Stimulated activated CD8-positive, alpha-beta memory T cell treated with anti-CD3 and anti-CD28 coated beads, Interleukin-7, amount 100 ng/mL, for 1 hour (primary cell): ENCODE measurements at places on chromosomes 7 and 10.
A peak's percentile ranks its signal among the peaks of the same experiment; 100 is the strongest.

GRCh38 chr7:113816639-113817038, 102.2 kb downstream of the PPP1R3A start:
- DNase-seq = no peak

DNA sequence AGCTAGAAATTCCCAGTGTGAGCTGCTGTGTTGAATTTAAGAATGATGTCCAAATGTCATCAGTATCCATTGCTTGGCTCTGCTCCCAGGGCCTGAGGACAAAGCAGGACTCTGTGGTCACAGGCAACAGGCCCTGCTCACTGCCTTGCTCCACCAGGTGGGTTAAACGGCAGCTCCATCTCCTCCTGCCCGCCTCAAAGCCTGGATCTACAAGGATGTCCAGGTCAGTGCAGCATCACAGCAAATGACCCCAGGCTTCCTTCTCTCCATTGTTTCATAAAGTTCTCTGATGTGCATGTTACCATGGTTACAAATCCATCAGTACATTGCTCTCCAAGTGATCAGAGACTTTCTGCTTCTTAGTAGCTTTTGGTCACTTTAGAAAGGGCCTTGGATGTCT, 322.0 kb upstream of the ZNF32 start:
- no peak for DNase-seq

DNA sequence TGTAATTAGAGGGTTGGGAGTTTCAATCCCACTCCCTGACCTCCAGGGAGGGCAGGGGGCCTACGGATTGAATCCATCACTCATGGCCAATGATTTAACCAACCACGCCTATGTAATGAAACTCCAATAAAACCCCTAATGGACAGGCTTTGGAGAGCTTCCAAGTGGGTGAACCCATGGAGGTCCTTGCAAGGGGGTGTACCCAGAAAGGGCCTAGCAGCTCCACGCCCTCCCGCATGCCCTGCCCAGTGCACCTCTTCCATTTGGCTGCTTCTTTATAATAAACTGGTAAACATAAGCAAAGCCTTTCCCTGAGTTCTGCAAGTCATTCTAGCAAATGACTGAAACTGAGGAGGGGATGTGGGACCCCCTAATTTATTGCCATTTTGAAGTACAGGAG, 280.1 kb downstream of the FRMD4A start:
- DNase-seq = no peak

DNA sequence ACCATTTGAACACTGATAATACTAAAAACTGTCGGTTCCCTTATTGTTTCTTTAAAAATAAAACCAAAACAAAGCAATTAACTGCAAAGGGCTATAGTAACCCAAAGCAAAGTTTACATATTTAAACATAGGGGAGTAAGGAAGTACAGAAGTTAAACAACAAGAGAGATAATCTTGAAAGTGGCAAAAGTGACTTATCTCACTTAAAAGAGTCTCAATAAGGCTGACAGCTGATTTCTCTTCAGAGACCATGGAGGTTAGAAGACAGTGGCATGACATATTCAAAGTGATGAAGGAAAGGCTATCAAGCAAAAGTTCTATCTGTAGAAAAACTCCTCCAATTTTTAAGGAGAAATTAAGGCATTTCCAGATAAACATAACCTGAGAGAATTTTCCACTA, 233.5 kb upstream of the HDAC9 start:
- no peak for DNase-seq

DNA sequence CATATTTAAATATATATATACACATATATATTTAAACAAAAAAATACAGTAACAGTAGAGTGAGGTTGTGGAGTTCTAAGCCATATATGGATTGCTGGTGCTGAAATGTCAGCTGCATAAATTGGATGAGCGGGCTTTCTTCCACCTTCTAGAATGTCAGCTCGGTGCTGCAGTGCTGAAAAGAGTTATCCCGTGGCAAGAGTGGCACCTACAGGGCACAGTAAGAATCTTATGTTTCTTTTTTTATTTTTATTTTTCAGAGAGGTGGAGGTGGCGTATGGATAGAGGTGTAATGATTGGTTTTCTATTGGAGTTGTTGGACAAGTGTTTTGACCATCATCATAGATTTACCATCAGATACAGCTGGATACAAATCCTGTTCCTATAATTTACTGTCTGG, 86.2 kb upstream of the DYNC1I1 start:
- no peak for DNase-seq

- no peak for DNase-seq
Observed at GRCh38 chr7:140542228-140542603, 62.9 kb upstream of the MKRN1 start.

DNA sequence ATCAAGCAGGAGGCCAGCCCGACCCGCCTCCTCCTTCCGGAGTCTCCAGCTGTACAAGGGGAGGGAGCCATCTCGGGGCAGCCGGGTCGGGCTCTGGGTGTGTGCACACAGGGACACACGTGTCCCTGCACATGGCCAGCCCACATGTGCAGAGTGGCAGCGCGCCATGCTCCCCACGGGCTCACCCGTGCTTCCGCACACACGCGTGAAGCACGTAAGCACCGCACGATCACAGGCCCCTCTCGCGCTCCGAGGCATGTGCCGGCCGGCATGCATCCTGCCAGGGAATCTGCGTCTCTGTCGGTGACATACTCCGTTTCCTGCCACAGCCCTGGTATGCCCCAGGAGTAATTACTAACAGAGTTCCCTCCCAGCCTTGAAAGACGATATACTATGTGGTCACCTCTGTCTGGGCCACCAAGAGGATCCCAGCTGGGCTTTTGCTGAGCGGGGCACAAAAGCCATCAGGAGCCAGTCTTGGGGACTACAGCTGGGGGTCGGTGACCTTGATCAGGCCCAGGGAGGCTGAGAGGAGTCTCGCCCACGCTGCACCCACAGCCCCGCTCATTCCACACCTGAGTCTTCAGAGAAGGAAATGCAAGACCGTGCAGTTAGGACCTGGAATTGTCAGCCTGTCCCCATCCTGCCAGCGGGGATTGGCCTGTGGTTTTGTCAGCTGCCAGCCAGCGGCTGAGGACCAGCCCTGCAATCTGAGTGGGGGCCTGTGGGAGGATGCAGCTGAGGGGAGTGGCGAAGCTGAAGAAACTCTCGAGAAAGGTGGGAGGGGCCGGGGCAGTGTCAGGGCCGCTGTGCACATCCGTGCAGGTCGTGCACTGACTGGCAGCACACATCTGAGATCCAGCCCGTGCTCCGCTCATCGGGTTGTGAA, 11.0 kb upstream of the LFNG start:
- DNase-seq = peak; percentile 37

- DNase-seq = no peak
Observed at GRCh38 chr7:115582956-115583355, 447.6 kb downstream of the TFEC start.

- DNase-seq = no peak
Observed at GRCh38 chr7:39761449-39761848, 138.1 kb downstream of the RALA start.

DNA sequence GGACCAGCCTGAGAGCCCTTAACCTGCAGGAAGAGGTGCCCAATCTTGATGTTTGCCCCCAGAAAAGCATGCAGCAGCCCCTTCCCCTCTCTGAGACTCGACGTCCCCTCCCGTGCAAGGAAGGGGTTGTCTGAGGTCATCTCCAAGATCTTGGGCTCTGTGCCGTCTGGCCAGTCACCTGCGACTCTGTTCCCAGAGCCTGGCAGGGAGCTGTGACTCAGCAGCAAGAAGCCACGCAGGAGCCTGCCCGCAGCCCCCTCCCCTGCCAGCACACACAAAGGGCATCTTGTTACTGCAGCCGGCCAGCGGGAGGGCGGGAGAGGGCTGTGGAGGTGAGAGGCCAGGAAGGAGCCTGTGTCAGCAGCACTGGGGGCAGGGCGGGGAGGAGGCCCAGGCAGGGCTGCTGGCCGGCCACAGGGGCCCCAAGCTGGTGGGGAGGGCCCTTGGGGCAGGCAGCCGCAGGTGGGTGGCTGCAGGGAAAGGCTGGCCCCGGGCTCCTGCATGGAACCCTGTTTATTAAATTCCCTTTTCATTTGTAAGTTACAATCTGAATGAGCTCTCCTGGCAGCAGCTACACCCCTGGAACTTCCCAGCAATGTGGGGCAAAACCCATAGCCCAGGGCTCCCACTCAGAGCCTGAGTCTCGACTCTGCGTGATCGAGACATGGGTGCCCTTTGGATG, 103.7 kb upstream of the ZMIZ1 start:
- no peak for DNase-seq

DNA sequence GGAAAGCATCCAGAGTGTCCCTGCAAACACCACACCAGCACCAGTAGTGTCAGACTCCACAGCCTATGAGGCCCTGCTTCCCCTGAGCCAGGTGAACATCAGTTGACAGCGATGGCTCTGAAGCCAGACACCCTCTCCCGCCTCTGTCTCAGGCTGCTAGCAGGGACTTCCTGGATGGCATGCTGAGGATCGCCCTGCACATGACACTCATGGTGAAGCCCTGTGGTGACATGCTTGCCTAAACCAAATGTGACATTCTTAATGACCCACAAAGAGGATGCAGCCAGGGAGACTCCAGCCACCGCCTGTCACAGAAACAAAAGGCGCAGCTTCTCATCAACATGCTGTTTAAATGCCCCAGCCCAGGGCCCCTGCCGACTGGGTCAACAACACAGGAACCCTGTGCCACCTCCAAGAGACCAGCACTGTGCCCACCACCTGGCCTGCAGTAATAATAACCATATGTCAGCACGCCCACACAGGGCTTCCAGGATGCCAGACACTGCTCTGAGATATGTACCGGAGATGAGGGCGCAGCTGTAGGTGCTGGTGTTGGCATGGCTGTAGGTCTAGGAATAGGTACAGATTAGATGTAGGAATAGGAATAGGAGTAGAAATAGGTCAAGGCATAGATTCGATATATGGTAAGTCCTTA, 81.3 kb downstream of the GRID1 start:
- no peak for DNase-seq

- no peak for DNase-seq
Observed at GRCh38 chr10:52105301-52105700, 208.8 kb upstream of the DKK1 start.

GRCh38 chr7:4727914-4728705, 46.0 kb downstream of the FOXK1 start:
- no peak for DNase-seq

DNA sequence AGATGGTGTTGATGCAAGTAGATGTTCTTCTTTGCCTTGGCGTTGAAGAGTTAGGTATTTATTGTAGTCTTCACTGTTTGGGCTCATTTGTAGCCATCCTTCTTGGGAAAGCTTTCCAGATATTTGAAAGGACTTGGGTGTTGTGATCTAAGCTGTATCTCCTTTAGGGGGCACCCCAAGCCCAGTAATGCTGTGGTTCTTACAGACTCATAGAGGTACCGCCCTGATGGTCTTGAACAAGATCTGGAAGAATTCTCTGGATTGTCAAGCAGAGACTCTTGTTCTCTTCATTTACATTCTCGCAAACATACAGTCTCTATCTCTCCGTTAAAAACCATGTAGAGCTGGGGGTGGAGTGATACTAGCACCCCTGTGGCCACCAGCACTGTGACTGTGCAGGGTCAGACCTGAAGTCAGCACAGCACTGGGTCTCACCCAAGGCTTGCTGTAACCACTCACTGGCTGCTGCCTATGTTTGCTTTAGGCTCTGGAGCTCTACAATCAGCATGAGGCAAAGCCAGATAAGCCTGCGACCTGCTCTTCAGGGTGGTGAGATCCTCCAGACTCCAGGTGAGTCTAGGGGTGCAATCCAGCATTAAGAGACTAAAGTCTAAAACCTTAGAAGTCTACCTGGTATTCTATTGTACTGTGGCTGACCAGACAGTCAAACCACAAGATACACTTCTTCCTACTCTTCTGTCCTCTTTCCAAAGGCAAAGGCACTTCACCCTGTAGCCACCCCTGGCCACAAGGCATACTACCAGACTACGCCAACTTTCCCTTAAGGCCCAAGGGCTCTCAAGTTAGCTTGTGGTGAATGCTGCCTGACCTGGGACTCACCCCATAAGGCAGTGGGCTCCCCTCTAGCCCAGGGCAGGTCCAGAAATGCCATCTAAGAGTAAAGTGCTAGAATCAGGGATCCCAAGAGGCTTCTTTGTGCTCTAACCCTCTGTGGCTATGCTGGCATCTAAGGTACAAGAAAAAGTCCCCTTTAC, 209.7 kb upstream of the TMEM196 start:
- no peak for DNase-seq

GRCh38 chr10:94578790-94579189, 33.2 kb downstream of the HELLS start:
- no peak for DNase-seq

- DNase-seq = no peak
Observed at GRCh38 chr7:96949766-96950165, 55.6 kb upstream of the DLX6 start.

- DNase-seq = no peak
Observed at GRCh38 chr7:114857605-114858004, 64.3 kb upstream of the MDFIC start.

DNA sequence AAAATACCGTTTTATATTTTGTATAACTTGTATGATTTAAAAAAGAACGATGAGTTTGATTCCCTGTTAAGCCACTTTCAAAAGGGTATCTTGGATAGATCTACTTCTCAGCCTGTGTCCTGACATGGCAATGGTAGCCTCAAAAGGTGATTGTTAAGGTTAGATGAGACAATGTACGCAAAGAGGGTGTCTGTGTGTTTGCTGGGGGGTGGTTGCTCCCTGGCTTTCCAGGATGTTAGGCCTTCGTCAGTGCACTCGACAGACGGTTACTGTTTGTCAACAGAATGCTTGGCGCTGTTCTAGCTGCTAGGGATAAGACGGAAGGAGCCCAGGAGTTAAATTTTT, 90.3 kb downstream of the NEURL1 start:
- DNase-seq = no peak

DNA sequence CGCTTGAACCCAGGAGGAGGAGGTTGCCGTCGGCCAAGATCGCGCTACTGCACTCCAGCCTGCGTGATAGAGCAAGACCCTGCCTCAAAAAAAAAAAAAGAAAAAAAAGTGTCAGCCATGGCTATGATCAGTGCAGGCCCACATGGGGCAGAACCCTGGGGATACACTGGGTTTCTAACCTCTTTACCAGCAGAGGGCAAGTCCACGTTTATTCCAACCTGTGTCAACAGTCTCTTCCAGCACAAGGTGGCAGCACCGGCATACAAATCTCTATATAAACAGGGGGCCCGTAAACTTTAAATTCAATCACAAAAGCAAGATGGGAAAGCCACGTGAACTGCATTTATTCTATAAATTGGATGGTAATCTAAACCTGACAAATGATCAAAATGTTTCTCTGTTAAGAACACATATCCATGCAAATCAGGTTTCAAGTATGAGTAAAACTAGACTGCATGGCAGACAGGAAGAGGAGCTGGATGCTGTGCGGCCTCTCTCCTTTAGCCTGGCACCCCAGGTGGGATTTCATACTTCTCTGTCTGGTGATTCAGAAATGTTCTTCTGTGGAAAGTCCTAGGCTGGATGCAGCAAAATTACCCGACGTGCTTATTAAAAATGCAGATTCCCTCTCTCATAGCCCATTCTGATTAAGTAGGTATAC, 60.0 kb upstream of the STEAP1B start:
- DNase-seq = no peak
